Kidney (tissue), 22 donors: ENCODE measurements at places on chromosomes 12 and 14.
A peak's percentile ranks its signal among the peaks of the same experiment; 100 is the strongest.

- DNase-seq, result peak; percentile 75
Observed at GRCh38 chr14:52267501-52268278, at the start of gene PTGDR. PTGDR (plus strand) TSS chr14:52267698; CDS start chr14:52267815, 117 bp downstream.

DNA sequence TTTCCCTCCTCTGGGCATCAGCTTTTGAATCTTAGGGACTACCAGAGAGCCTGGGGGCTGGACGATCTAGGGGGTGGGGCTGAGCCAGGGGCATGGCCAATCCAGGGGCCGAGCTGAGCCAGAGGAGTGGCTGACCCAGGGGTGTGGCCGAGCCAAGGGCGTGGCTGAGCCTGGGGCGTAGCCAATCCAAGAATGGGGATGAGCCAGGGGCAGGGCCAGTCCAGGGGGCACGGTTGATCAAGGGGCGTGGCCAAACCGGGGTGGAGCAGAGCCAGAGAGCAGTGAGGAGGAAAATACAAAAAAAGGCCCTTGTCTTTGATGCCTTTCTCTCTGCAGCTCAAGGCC is 219.3 kb upstream of the NOS1 start:
- DNase-seq, result peak; percentile 67

DNA sequence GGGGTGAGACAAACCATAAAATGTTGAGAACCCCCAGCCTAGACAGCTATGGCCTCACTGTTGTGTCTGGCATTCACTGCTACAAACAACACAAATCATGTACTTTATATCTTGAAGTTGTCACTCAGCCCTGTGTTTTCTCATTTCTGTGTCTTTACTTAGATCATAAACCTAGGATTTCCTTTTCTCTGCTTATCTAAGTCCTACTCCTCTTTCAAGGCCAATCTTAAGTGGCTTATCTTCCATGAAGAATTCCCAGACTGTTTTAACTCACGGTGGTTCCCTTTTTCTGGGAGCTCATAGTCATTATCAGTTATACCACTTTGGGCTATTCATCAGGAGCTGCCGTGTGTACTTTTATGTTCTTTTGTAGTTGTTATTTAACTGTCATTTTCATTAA is 42.1 kb downstream of the FLRT2 start:
- no peak for DNase-seq

DNA sequence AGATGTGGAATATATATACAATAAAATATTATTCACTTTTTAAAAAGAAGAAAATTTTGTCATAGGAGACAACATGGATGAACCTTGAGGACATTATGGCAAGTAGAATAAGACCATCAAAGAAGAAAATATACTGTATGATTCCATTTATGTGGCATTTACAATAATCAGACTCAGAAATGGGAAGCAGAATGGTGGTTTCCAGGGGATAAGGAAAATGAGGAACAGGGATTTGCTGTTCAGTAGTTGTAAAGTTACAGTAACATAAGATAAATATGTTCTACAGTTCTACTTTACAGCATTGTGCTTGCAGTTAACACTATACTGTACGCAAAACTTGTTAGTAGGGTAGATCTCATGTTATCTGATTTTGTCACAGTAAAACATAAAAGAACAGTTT is 1271.0 kb downstream of the LRFN5 start:
- no peak for DNase-seq

GRCh38 chr12:10553148-10553547 is 47.5 kb downstream of the EIF2S3B start:
- DNase-seq, result no peak

- peak; percentile 52 for DNase-seq
Observed at GRCh38 chr12:49108958-49109404, 1.7 kb downstream of the LMBR1L start.

- no peak for DNase-seq
Observed at GRCh38 chr12:29694002-29694401, 89.7 kb downstream of the TMTC1 start.

- no peak for DNase-seq
Observed at GRCh38 chr12:89517720-89518119, 6.9 kb downstream of the GALNT4 start.

DNA sequence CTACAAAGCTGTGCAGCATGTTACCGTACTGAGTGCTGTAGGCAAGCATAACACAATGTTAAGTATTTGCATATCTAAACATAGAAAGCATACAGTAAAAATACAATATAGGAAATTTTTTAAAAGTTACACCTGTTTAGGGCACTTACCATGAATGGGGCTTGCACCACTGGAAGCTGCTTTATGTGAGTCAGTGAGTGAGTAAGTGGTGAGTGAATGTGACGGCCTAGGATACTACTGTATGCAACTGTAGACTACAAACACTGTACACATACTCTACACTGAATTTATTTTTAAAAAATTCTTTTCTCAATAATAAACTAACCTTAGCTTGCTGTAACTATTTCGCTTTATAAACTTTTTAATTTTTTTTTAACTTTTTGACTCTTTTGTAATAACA is 82.1 kb upstream of the FSCB start:
- DNase-seq, result no peak

DNA sequence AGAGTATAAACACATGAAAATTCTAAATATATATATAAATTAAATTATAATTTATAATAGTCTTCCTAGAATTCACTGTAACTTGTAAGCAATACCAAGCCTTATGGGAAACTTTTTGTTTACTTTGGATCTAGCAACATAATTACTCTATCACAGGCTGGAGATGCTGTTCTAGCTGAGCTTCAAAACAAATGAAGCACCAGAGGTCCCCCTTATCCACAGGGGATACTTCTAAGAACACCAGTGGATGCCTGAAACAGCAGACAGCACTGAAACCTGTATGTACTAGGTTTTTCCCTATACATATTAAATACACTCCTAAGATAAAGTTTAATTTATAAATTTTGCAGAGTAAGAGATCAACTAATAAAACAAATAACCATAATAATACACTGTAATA is 96.6 kb downstream of the CDK17 start:
- DNase-seq, result no peak

- DNase-seq, result no peak
Observed at GRCh38 chr12:106747973-106748436, 26.5 kb upstream of the RIC8B start.

- DNase-seq, result no peak
Observed at GRCh38 chr14:62847168-62847567, 198.1 kb downstream of the KCNH5 start.

- peak; percentile 13 for DNase-seq
Observed at GRCh38 chr14:105890474-105891220, 364.3 kb downstream of the TMEM121 start.

GRCh38 chr12:52630599-52631200 is 12.3 kb upstream of the KRT73 start:
- no peak for DNase-seq

DNA sequence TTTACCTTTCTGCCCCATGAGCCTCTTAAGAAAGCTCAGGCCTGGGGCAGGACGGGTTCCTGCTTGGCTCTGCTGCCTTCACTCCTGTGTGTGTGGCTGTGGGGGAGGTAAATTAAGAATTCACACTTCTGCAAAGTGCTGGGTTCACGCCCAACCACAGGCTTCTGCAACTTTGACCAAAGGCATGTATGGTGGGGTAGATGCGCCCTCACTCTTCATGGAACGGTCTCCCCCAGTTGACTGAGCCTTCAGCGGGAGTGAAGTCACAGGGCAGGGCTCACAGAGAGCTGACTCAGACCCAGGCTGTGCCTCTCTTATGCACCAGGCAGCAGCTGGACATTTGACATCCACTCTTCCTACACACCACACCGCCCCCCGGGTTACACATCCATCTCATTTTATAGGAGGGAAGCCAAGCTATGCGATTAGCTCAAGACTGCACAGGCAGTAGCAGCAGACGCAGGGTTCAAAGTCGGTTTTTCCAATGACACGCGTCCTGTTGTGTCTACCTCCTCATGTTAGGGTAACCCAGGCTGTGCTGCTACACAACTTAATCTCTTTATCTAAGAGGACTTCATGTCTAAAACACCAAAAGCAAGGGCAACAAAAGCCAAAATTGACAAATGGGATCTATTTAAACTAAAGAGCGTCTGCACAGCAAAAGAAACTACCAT is 15.4 kb upstream of the BCL11B start:
- DNase-seq, result no peak

GRCh38 chr12:96294831-96295230 is 100.7 kb downstream of the ELK3 start:
- DNase-seq, result no peak

GRCh38 chr12:24562771-24563431 is 386.0 kb downstream of the BCAT1 start:
- DNase-seq, result peak; percentile 76

DNA sequence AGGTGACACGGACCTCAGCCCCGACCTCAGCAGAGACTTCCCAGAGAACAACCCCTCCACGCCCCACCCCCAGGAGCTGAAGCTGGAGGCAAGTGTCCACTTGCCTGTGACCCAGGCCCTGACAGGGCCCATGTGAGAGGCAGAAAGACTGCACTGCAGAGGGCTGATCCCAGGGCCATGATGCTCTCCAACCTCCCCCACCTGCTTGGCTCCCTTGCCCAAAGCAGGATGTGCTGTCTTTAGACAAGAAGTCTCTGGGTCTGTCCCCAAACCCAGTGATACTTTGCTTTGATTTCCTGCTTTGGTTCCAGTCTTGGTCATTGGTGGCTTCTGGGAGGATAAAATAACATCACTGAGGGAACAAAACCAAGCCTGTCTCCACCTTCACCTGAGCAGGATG is 59.4 kb downstream of the BCL11B start:
- no peak for DNase-seq

GRCh38 chr14:58299401-58300330 is 1.3 kb downstream of the ARID4A start:
- peak; percentile 68 for DNase-seq

DNA sequence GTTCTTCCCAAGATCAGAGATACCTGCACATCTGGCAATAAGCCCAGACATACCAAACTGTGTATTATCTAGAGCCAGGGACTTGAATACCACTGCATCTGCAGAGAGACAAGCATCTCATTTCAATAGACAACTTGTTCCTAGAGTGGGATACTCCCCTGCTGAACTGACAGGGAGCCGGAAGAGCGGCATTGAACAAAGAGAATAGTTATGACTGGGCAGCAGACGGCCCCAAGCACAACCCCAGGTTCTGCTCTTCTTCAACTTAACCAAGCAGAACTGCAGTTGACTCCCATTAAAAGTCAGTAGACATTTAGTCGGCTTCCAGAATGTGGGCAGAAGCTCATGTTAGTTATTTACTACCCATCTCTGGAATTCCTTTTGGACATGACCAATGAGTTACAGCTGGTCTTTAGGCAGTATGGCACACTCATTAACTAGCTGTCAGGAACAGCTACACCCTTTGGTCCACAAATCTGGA is 112.9 kb downstream of the HMGA2 start:
- DNase-seq, result peak; percentile 73

DNA sequence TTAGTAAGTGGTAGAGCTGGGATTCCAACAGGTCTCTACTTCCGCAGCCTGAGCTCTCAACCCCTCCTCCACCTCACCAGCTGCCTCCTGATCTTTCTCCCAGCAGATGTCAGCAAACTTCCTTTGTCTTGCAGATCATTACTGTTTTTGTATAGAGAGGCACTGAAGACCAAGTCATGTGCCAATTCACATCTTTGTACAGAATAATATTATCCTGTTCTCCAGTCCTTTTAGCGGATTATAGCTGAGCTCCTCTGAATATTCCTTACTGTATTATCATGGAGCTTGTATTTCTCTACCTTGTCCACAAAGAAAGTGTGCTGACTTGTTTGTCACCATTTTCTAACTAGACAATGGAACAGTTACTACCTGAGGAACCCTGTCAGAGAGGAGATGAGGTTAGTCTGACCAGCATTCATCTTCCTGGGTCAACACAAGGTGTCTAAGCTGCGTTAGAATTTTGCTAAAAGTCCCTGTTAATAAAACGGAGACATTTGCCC is 142.3 kb upstream of the ARHGAP5 start:
- DNase-seq, result peak; percentile 59

DNA sequence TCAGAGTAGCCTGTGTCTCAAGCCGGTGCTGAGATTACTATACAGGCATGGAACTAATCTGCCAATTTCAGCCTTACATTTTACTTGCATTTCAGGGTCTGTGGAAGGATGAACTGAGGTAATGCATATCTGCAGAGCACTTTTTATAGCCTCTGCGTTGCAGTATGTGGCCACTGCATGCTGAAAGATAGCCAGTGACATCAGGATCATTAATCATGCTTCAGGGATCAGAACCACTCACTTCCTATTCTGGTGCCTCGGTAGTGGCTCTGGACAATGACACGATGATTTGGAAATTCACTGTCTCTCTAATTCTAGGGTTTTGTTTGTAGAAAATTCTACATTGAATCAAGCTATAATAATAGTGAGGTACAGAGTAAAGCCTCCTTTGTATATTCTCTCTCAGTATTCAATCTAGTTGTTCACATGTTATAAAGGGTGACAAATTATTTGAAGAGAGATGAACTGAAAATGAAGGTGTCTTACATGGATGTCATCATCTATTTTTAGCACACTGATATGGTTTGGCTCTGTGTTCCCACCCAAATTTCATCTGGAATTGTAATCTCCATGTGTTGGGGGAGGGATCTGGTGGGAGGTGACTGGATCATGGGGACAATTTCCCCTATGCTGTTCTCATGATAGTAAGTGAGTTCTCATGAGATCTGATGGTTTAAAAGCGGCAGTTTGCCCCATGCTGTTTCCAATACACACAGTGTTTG is 554.3 kb upstream of the MIS18BP1 start:
- no peak for DNase-seq

- no peak for DNase-seq
Observed at GRCh38 chr14:89164168-89165073, 252.6 kb downstream of the FOXN3 start.

- DNase-seq, result no peak
Observed at GRCh38 chr14:79658221-79658620, 553.1 kb downstream of the DIO2 start.

DNA sequence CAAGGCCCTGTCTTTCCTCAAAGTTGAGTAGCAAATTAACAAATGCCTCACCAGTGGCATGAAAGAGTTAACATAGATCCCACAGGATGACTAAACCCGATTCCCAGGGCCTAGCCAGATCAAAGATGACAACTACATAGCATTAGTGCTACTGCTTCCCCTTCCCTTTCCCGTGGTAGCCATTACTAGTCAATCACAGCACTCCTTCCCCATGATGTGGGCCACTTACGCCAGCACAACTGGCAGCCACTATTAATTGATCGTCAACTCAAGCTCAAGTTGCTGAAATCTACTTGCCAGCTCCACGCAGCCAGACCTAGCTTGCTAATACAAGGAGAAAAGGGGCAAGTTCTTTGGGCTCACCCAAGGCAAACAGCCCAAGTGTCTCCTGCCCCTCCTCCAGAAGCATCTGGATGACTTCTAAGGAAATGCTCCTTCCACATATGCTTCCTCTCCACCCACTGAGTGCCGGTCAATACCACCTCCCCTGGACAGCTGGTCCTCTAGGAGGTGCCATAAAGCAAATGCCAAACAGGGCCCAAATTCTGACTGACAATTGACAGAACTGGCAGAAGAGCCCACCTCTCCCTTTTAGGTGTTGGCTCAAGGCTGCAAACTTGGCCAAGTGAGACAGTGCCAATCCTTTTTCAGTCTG is 72.6 kb downstream of the NUAK1 start:
- no peak for DNase-seq

DNA sequence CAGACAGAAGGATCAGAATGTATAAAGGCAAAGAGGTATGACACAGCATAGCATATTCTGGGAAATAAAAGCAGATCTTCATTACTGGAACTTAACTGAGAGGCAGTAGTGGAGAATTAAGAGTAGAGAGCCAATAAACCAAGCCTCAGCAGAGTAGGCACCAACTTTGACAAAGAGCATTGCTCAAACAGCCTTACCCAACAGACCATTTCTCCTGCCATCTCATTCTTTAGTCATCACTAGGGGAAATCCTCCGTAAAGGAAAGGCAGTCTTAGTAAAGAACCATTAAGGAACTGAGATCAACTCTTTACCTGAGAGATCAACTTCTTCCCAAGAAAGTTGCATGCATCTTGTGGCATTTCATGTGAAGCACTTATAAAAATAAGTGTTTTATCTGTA is 36.6 kb downstream of the SENP1 start:
- DNase-seq, result no peak
